T follicular helper cell (primary cell): ENCODE measurements at places on chromosomes 2 and 18.

DNA sequence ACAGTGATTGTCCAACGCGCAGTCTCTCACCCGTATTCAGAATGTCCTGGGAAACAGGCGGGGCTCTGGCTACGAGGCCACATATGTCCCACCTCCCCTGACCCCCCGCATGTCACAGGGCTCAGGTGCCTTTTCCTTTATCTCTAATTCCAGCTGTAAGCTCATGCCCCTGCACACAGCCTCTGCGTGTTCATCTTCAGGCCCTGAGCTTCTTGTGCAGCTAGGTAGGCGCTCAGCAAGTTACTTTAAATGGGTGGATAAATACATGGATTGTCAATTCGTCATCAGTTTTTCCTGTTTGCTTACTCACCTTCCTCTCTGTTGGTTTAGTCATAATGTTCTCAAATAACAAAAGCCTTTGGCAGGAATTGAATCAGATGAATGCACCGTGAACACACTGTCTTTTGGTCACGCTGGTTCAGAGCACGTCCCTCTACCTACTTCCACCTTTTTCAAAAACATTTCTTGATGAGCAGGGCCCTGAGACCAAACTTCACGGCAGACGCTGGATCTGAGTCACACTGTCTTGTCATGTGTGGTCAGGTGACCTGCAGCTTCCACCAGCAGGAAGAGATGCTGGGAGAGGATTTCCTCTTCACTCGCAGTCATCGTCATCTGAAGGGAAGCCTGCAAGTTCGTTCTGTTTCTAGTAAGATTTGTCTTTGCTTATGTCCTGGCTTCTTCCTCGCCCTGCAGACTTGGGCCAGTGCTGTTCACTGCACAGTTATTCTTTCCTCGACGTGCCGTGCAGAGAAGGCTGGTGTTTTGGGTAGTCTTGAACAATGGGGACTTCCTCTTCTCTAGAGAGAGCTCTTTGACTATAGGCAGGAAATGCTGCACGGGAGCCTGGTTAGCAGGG, 138.1 kb downstream of the PTGR3 start:
- peak; percentile 58 for DNase-seq

- no peak for DNase-seq
Measured at GRCh38 chr2:108949316-108950239, 39.4 kb downstream of the EDAR start.

DNA sequence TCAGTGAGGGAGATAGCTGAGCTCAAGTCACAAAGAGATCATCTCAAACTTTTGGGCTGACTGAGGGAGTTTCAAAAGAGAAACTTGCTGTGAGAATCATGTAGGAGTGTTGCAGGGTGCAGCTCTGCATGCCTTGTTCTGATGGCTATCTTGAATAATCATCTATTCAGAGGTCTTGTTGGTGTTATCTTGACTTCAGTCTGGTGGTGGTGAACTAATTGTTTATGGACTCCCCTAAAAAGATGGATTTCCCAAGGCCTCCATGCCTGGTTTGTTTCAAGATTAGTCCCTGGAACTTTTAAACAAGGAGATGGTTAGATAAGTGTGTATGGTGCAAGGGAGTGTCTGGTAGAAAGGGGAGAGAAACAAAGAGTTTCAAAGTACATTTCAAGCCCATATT, 29.8 kb downstream of the SLC39A6 start:
- no peak for DNase-seq

DNA sequence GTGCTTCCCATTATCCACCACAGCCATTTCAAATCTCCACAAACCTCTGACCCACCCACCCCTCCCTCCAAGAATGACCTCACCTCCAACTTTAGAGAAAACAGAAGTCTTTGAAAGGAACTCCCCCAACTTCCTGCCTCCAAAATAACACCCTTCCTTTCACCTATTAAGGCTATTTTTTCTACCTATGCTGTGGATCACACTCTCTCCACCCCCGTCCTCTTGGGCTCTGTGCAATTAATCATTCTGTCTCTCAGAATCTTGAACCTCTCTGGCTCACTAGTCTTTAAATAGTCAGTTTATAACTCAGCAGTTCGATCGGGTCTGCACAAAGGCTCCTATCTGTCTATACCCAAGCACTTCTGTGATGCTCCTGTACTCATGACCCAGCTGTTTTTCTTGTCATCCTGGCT, 37.3 kb upstream of the XPO1 start:
- no peak for DNase-seq

GRCh38 chr2:190467575-190468083, 59.5 kb downstream of the MFSD6 start:
- no peak for DNase-seq

GRCh38 chr18:34729740-34730355, 19.8 kb downstream of the DTNA start:
- DNase-seq: no peak

GRCh38 chr2:10584843-10585475, 104.8 kb downstream of the NOL10 start:
- no peak for DNase-seq

DNA sequence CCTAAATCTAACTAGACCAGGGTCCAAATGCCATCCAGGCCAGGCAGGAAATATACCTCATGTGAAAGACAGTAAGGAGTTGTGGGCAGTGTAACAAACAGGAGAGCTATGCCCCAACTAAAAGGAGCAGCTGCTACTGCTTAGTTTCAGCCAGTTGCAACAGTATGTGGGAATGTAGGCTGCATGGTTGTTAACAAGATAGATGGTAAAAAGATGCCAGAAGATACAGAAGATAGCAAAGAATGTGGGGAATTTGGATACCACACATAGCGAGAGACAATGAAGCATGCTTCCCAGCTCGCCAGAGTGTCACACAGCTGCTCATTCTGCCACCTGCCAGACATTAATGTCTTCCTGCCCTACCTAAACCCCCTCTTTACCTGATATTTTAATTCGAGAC, 39.4 kb upstream of the CYBRD1 start:
- DNase-seq: no peak

- no peak for DNase-seq
Measured at GRCh38 chr2:233082931-233083755, 23.0 kb downstream of the INPP5D start.

DNA sequence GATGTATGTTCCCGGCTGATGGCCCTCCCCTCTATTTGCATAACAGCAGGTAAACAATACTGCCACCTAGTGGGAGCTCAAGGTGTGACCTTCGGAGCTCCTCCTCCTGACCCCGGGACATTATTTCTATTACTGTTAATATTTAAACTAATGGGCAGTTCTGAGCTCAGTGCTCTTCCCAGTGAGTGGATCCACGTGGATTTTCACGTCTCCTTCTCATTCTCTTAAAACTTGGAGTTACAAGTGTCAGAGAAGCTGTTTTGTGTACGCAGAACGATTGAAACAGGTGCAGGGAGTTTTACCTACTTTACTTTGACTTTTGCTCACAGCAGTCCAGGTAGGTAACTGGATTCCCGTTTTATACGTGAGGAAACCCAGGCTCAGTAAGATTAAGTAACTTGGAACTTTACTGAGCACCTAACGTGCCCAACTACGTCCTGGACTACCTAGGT, 127.3 kb downstream of the PRKCE start:
- peak; percentile 66 for DNase-seq

- no peak for DNase-seq
Measured at GRCh38 chr18:63207835-63208234, 111.7 kb downstream of the BCL2 start.

DNA sequence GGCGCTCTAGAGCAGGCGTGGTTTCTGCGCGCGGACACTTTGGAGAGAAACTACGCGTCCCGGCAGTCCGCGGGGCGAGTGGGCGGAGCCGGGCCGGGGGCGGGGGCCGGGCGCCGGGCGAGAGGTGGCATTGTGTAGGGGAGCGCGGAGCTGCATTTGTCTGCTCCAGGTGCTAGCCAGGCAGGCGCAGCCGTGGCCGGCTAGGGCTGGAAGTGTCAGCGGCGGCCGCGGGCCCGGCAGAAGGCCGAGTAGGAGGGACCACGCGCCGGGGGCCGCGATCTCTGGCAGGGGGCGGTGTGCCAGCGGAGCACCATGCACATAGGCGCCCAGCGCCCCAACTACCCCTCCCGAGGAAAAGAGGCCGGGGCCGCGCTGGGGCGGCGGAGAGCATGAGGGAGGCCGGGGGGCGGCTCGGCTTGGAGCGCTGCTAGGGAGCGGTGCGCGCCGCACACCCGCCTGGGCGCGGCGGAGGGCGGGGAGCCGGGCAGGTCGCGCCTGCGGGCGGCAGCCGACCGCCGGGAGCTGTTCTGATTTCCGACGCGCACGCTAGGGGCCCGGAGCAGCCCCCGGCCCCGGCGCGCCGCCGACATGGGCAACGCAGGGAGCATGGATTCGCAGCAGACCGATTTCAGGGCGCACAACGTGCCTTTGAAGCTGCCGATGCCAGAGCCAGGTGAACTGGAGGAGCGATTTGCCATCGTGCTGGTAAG, at the start of gene FMNL2:
Gene FMNL2 (plus strand): TSS at position 159 of the 710 bp plus-strand sequence.
- no peak for DNase-seq

- no peak for DNase-seq
Measured at GRCh38 chr2:8277921-8278571, 403.8 kb upstream of the ID2 start.

- no peak for DNase-seq
Measured at GRCh38 chr18:62098960-62099359, 87.9 kb downstream of the PIGN start.

DNA sequence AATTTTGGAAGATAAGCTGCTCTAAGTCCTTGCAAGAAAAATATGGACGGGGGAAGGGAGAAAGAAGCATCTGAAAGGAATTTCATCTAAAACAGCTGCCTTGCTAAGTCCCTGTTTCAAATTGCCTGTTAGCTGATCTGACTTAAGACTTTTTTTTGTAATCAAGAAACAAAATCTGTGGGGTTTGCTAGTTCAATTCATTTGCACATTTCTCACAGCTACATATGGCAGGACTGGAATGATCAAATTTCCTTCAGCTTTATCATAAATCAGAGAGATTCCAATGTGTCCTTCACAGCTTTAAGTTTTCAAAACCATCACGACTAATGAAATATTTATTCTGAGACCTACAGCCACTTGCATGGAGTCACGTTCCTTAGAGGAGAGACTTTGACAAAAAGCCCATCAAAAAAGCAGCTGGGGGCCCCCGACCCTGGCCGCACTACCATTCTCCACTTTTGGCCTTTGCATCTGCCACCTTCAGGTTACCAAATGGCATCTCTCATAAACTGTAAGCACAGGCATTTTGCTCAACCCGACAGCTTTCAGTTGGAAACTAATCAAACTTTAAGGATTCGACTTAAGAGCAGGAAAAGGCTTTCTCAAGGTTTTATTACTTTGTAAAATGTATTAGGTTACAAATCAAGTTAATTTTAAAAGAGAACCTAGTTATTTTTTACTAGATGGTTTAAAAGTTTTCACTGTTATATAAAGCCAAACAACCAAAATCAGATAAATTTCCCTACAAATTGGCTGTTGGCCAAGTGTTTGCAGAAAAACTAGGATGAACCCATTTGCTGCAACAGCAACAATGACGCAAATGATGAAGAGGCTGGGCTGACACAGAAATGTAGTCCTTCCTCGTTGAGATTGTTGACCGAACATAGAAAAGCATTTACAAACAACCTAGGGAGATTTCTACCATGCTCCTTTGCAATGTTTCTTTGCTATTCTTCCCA, 100.4 kb upstream of the RND3 start:
- no peak for DNase-seq

- DNase-seq: no peak
Measured at GRCh38 chr2:8798393-8798792, 39.0 kb downstream of the KIDINS220 start.

DNA sequence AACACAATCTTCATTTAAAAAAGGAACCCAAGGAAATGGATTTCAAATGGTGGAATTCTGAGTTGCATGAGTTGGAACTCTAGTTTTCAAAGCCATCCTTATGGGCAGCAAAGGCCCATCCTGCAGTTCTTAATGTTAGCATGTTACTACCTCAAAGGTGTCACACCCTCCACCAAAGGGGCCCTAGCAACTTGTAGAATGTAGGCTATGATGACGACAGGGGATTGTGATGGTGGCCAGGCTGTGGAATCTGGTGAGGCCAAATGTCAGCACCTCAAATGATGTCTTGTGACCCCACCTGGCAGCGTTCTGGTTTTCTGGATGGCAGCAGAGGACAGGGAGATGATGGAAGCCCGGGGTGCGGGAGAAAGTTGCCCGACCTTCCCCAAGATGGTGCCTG, at the start of gene TMEM247:
Gene TMEM247 (plus strand): TSS at position 301 of the 400 bp plus-strand sequence.
- DNase-seq: no peak

DNA sequence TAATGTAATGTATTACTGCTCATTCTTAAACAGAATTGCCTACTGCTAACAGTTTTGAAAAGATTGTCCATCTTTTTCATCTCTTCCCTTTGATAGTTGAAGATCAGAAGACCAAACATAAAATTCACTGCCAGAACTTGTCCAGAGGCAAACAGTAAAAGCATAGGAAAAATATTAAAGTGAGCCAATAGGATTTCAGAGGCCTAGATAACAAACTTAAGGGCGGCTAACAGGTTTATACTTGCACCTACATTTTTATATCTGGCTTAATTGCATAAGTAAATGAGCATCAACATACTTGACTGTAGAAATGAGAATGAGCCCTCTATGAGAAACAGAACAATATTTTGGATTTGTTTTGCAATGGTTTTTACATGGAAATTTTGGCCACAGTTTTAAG, 30.3 kb downstream of the ZC3H15 start:
- no peak for DNase-seq

DNA sequence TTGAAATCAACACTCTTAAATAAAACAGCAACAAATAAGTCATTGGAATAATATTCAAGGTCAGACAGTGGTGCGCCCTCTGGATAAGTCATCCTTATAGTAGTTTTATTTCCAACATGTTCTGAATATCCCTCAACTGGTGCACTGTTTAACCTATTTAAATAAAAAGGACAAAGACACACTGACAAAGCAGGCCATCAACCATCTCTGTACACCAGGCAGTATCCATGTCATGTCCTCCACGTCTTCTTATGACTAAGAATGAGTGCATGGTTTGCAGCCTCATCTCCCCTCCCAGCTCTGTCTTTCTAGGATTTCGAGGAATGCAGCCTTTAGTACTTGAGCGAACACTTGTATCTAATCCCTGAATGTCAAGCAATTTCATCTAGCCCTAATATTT, 42.4 kb downstream of the ST3GAL5 start:
- no peak for DNase-seq

DNA sequence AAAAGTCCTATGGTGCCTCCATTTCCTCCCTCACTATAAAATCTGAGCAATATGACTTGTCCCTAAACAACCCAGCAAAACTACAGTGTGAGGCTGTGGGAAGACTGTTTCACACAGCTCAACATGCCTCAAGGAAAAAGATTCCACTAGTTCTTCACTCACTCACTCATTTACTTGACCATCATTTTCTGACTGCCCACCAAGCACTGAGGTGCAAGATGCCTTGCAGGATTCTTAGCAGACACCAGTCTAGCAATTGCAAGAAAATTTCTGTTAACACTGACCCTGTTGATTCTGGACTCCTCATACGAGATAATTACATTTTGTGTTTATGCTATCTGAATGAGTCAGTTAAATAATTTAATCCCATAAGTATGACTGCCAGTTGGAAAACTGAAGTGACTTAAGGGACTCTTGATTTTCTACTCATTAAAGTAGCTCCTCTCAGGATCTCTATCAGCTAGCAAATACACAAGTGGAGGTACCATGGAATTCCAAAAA, 51.9 kb upstream of the PCBP1 start:
- DNase-seq: no peak

- DNase-seq: no peak
Measured at GRCh38 chr2:120885321-120885720, 149.7 kb downstream of the GLI2 start.

GRCh38 chr18:12049978-12050811, 43.4 kb upstream of the ANKRD62 start:
- DNase-seq: no peak

GRCh38 chr2:28185891-28186290, 206.8 kb upstream of the FOSL2 start:
- DNase-seq: no peak

GRCh38 chr2:142037744-142038143, 93.1 kb downstream of the LRP1B start:
- no peak for DNase-seq

GRCh38 chr2:2564300-2565078, 233.4 kb upstream of the MYT1L start:
- DNase-seq: no peak
